AG09309 (cell line): ENCODE measurements at places on chromosomes 3 and 15.

DNA sequence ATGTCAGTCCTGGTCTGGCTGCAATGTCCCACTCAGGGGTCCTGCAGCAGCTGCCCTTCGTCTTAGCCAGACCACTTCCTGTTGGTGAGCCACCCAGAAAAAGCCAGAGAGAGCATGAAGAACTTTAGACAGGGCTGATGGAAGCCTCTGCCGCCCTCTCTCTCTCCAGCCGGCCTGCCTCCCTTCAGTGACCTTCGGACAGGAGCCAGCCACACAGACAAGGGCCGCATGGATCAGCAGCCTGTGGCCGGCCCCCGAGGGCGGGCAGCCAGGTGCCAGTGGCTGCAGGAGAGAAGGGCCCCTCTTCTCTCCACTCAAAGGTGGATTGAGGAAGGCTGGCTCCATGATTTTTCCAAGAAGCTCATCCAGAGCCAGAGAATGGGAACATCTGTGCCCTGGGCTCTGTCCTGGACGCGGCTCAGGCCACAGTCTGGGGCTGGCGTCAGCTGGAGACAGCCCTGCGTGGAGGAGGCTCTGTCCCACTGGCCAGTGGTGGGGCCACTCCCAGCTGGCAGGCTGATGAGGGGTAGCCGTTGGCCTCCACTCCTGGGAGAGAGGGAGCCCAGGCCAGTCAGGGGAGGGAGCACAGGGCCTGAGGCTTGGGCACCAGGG is 42.9 kb downstream of the ISG20 start:
- no peak for DNase-seq

GRCh38 chr3:132417695-132418411 is 551 bp downstream of the DNAJC13 start:
- no peak for DNase-seq

GRCh38 chr3:135803028-135803692 is 162.4 kb upstream of the PPP2R3A start:
- DNase-seq, result no peak

DNA sequence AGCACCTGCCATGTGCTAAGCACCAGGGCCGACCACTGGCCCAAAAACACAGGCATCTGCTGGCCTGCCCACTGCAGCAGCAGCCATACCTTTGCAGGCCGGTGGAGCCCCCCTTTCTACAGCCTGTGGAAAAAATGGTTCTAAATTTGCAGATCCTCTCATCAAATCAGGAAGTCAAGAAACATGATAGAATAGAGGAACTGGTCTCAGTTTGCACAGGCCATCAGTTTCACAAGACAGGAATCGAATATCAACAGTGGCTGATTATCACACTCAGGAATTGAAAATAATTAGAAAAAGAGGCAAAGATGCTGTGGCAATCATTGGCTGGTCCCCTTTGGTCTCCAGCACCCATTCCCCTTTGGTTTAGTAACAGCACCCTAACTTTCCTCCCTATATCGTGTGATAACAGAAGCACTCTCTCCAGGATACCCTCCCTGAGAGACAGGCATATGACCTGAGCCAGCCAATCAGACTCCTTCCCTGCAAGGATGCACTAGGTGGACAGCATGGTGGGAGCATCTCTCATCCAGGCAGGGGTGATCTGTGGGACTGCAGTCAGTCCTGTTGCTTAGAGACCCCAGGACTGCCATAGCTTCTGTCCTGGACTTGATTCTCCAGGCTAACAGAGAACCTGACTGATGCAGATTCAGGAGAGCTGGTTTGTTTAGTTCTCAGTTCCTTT is 3.5 kb upstream of the PAK6 start:
- no peak for DNase-seq

DNA sequence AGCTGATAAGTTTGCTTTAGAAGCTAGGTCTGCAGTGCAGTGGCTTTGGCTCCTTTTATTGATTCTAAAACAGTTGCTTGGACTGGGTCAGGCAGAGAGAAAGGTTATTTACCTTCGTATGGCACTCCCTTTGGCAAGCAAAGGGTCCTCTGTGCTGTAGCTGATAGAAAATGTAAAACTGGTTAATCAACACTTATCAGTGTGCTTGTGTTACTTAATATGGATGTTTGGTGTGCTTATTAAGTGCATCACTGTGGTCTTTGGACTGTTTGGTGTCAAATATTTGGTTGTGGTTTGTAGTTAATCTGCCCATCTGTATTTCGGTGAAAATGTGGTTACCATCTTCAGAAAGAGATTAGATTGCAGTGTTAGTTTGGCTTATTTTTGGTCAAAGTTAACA is 16.0 kb downstream of the UBE2E2 start:
- DNase-seq, result no peak

GRCh38 chr3:125519678-125520562 is at the start of gene SNX4:
Gene SNX4 (minus strand): TSS chr3:125520202. CDS start chr3:125520172, 30 bp downstream.
- DNase-seq, result peak; percentile 66

- DNase-seq, result no peak
Measured at GRCh38 chr3:97575742-97576141, 188.8 kb upstream of the ARL6 start.

DNA sequence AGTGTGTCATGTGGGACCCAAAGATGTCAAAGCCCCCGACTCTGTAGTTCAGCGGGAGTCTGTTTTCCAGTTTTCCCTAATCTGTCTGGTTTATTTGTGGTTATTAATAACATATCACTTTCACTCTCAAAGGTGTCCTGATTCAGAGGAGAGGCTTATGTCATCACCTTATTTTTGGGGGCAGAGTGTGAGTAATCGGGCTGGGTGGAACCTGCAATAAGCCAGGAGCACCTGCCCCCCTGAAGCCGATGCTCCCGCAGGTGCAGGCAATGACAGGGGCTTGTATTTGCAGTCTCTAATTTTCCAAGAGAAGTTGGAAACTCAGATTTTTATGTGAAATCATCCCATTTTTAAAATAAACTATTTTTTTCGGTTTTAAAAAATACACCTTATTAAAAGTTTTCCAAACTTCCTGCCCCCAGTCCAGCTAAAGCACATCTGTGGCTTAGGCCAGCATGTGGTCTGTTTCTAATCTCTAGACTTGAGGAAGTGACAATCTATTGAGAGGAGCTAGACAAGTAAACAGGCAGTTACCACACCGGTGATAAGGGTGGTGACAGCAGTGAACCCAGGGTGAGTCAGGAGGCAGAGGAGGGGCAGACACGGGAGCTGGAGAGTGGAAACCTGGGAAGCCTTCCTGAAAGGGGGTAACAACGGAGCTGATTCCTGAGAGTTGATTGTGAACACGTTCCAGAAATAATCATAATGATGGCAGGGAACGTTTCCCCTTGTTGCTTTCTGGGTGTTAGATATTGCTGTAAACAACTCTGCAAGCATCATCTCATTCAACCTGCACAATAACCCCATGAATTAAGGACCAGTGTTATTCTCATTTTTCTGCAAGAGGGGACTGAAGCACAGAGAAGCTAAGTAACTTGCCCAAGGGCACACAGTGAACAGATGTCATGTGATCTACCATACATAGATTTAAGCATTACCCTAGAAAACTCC is 37.2 kb downstream of the BHLHE40 start:
- no peak for DNase-seq

DNA sequence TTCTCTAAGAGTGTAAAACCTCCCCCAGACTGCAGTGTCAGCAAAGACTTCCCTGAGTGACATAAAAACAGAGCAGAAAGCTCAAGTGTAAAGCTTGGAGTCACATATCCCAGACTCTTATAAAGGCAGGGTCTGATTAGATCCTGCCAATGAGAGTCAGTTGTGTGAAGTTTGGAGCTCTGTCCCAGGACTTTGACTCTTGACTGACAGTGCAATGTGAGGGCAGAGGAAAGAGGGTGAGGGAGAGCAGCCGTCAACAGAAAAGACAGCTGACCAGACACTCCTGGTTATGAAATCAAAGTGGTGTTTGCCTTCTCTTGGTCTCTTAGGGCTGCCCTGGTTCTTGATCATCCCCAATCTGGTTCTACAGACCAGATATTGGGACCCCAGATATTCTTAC is 393.2 kb downstream of the ERC2 start:
- DNase-seq, result no peak

- no peak for DNase-seq
Measured at GRCh38 chr3:163878396-163878795, 1199.9 kb downstream of the SI start.

DNA sequence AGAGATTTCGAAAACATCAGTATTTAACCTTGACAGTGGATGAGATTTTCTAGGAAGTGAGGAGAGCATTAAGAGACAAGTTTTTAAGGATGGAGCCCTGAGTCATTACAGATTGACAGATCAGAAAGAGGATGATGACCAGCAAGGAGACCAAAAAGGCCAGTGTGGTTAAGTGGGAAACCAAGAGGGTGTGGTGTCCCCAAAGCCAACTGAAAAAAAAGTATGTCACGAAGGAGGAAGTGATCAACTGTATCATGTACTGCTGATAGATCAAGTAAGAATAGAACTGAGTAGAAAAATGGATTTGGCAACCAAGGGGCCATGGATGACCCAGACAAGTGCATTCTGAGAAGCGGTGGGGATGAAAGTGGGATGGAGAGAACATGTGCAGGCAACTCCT is 491.8 kb downstream of the FHIT start:
- DNase-seq, result no peak

DNA sequence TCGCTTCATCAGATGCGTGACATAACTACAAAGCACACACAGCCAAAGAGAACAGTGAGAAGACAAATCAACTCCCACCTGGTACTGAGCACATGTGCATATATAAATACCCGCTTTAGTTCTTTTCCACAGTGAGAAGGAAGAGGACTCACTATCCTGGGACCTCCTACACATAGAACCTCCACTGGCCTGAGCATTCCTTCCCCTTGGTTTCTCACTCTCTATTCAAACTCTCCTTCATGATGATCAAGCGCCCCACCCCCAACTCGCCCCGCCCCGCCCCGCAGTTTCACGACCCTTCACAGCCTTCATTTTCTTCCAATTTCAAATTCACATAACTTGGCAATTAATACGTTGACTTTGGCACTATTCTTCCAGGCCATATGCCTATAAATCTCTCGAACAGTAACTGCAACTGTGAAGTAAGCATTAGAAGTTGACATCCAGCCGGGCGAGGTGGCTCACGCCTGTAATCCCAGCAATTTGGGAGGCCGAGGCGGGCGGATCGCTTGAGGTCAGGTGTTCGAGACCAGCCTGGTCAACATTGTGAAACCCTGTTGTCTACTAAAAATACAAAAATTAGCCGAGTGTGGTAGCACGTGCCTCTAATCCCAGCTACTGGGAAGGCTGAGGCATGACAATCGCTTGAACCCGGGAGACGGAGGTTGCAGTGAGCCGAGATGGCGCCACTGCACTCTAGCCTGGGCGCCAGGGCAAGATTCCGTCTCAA is 1.1 kb downstream of the RPS17 start:
- DNase-seq, result no peak

DNA sequence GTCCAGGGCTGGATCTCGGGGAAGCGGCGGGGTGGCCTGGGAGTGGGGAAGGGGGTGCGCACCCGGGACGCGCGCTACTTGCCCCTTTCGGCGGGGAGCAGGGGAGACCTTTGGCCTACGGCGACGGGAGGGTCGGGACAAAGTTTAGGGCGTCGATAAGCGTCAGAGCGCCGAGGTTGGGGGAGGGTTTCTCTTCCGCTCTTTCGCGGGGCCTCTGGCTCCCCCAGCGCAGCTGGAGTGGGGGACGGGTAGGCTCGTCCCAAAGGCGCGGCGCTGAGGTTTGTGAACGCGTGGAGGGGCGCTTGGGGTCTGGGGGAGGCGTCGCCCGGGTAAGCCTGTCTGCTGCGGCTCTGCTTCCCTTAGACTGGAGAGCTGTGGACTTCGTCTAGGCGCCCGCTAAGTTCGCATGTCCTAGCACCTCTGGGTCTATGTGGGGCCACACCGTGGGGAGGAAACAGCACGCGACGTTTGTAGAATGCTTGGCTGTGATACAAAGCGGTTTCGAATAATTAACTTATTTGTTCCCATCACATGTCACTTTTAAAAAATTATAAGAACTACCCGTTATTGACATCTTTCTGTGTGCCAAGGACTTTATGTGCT is 527 bp downstream of the B2M start:
- no peak for DNase-seq

DNA sequence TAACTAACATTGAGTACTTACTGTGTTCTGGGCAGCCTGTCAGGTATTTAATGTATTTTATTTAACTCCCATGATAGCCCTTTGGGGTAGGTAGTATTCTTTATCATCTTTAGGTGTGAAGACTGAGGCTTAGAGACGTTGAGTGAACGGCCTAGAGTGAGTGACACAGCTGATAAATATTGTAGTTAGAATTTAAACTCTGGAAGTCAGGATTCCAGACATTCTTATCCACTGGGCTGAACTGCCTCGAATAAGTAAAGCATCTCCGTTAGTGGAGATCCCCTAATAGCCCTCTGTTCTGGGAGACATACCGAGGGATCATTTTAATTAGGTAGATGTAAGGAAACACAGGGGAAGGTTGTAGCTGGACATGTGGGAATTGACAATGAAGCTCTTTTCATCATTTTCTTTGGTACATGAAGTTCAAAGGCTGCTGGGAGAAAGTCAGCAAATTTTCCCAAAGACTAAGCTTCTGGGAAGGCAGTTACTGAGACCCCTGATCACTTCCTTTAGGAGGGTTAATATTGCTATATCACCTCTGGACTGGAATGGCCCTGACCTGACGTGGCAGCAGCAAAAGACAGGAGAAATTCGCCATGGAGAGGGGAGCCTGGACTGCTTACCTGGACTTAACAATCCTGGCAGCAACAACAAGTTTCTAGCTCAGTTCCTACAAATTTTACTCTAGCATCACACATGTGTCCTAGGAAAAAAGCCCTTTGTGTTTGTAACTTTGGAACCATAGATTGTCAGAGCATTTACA is 11.7 kb upstream of the PDCD6IP start:
- no peak for DNase-seq

- peak; percentile 20 for DNase-seq
Measured at GRCh38 chr15:88312941-88313579, 56.5 kb upstream of the NTRK3 start.

DNA sequence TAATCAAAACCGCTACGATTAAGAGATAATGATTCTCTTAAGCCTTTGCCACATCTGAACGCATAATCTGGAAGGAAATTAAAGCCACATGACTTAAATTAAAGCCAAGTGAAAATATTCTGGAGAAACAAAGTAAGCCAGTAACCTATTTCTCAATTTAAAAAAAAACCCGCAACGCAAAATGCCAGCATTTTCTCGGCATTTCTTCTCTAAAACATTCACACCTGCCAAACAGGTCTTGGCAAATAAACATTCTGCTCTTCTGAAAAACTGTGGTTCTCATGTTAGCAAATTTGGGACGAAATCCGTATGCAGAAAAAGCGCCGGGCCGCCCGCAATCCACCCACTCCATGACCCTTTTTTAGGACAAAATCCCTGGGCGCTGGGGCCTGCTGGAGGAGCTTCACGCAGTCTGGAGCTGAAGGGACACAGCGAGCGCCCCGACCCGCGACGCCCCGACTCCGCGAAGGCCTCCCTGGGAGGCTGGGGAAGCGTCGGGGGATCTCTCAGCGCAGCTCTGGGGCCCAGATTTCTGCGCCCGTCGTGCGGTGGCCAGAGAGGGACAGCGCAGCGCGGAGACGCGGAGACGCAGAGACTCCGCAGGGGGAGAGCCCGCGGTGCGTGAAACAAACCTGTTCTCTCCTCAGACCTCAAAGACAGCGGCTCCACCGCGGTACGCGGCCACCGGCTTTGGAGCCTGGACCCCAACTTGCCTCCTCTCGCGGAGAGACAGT is 471 bp downstream of the NKIRAS1 start:
- DNase-seq, result no peak

- no peak for DNase-seq
Measured at GRCh38 chr15:89783861-89784685, 7.9 kb downstream of the MESP2 start.

- no peak for DNase-seq
Measured at GRCh38 chr3:7407107-7407506, 546.2 kb downstream of the GRM7 start.
